Small intestine (tissue), 16 donors: ENCODE measurements at places on chromosomes 1 and 21. TPM values are rescaled to one million over a fixed set of nuclear protein-coding genes. Genes with fewer than 3 reads are reported as not detected.

The LCE2B gene
- not detected for polyA plus RNA-seq

The KCNK1 gene
- 29.5 TPM for polyA plus RNA-seq

The LMX1A gene
- 0.39 TPM for polyA plus RNA-seq

The KLHDC9 gene
- 2.2 TPM for polyA plus RNA-seq

The NPHP4 gene
- 4.0 TPM for polyA plus RNA-seq

The RSPH1 gene
- 11.2 TPM for polyA plus RNA-seq

- no peak overlapping the region for H3K4me3 ChIP-seq
- H3K4me1 ChIP-seq: no peaks in the 10 kb centered on the region
- no peaks in the 10 kb centered on the region for H3K27me3 ChIP-seq
- H3K27ac ChIP-seq: peak overlapping the region; percentile 13
These were observed 83.1 kb downstream of the HHIPL2 start for GRCh38 chr1:222464841-222465210.

DNA sequence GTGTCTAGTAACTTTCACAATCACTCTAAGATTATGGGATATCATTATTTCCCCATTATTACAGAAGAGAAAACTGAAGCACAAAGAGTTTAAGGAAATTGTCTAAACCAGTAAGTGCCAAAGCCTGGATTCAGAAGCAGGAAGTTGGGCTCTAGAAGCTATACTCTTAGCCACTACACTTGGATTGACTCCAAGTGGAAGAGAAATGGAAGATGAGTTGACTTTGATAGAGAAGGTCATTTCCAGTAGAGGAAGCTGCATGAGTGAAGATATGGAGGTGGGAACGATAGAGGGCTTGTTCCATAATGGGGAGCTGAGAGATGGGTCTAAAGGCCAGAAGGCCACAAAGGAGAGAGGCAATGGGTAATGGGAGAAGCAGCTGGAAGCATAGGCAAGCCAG, 11.7 kb upstream of the TDRD10 start:
- no peak overlapping the region for H3K4me3 ChIP-seq
- DNase-seq: no peak
- H3K4me1 ChIP-seq: no peaks in the 10 kb centered on the region

DNA sequence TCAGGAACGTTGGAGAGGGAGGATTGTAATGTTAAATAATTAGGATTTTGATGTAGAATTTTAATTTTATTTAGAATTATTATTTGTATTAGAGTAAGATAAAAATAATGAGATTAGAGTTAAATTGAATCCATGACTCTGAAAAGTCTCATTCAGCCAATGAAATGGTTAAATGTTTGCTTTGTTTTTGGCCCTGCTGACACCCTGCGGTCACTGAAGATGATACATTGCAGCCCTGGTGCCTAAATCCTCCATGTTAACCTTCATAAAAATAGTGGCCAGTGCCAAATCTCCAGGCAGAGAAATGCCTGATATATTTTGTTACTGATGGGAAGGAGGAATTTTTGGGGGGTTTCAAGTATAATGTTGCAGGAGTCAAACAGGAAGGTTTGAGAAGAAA, 27.3 kb upstream of the RLF start:
- H3K36me3 ChIP-seq: no peaks in the 10 kb centered on the region
- no peaks in the 10 kb centered on the region for H3K27me3 ChIP-seq
- no peak for DNase-seq
- H3K4me3 ChIP-seq: no peak overlapping the region
- no peak overlapping the region for H3K27ac ChIP-seq
- H3K4me1 ChIP-seq: peaks cover 7% of the 10 kb centered on the region

DNA sequence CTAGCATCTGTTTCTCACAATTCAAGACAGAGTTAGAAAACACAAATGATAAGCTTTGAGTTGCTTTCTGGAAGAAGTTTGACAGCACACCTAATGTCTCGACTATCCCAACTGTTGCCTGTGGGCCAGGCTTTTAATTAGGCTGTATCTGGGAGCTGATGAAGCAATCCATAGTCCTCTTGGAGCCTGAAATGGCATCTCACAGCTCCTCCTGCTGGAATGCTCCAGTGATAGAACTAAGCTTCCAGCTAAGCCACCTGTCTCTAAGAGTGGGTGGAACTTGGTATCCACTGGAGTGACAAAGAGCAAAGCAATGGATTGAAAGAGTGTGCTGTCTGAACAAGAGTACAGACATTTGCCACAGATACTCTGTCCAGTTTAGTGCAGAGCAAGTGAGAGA, 605.3 kb upstream of the NR5A2 start:
- no peaks in the 10 kb centered on the region for H3K4me1 ChIP-seq
- no peaks in the 10 kb centered on the region for H3K36me3 ChIP-seq
- H3K4me3 ChIP-seq: no peak overlapping the region

DNA sequence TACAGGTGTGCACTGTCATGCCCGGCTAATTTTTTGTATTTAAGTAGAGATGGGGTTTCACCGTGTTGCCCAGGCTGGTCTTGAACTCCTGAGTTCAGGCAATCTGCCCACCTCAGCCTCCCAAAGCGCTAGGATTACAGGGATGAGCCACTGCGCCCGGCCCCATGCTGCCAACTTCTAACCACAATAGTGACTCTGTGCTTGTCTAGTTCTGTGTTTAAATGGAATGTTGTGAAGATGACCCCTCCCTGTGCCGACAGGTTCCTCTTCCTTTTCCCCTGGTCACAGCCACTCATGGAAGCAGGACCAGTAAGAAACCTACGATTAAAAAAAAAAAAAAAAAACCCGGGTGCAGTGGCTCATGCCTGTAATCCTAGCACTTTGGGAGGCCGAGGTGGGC, 4.7 kb downstream of the MAP1LC3C start:
- no peak overlapping the region for H3K4me3 ChIP-seq
- no peaks in the 10 kb centered on the region for H3K27me3 ChIP-seq
- no peaks in the 10 kb centered on the region for H3K36me3 ChIP-seq
- DNase-seq: no peak
- no peak overlapping the region for H3K27ac ChIP-seq

GRCh38 chr21:38496224-38496623, 2.1 kb downstream of the ERG start:
- no peaks in the 10 kb centered on the region for H3K27me3 ChIP-seq
- DNase-seq: no peak
- no peak overlapping the region for H3K4me3 ChIP-seq
- H3K36me3 ChIP-seq: no peaks in the 10 kb centered on the region
- no peak overlapping the region for H3K27ac ChIP-seq

DNA sequence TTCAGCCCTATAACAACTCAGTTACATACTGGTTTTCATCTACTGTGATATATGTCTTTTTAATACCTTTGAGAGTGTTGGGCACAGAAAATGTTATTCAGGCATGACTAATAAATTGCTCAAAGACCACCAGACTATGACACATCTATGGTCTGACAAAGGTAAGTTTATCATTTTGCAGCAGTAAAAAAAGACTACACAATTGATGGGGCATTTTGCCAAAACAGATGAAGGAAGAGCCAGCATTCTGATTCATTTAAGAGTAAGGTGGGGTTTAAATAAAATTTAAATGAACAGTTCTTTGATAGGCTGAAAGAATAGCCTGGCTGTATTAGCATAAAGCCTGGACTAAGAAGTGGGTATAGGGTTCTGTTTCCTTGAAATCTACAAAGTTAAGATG, 8.8 kb upstream of the RNPC3 start:
- no peak overlapping the region for H3K4me3 ChIP-seq
- H3K4me1 ChIP-seq: no peaks in the 10 kb centered on the region
- DNase-seq: no peak
- H3K36me3 ChIP-seq: no peaks in the 10 kb centered on the region

DNA sequence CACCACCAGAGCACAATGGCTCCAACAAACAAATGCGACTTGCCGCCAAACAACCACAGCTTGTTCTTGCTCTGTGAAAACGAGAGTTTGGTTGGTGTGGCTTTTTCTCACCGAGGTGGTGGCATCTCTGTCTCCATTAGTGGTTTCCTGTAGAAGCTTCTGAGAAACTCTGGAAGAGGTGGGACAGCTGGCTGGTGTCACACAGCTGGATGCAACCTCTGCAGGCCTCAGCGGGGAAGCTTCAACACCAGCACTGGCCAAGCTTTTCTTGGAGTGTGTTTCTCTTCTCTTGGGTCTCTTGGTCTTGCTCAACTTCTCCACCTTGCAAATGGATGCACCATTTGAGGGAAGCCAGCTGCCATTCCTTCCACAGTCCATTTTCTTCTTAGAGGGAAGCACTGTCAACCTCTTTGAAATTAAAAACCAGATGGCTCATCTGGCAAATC, 124.8 kb downstream of the KCNN3 start:
- H3K4me3 ChIP-seq: no peak overlapping the region
- no peaks in the 10 kb centered on the region for H3K36me3 ChIP-seq
- no peaks in the 10 kb centered on the region for H3K27me3 ChIP-seq
- H3K4me1 ChIP-seq: peaks cover 10% of the 10 kb centered on the region

DNA sequence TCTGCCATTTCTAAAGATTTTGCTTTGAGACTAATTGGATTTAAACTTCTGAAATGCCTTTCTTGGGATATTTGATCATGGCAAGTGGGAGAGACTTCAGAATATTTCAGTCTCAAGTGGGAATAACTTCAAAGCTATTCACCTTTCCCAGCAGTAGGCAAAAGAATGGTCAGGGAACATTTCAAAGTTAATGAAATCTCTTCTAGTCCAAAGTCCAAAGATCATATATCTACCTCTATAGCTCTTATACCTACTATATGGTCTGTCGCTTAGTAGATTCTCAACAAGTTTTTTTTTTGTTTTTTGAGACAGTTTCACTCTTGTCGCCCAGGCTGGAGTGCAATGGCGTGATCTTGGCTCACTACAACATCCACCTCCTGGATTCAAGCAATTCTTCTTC, 44.5 kb upstream of the PIGC start:
- H3K27me3 ChIP-seq: no peaks in the 10 kb centered on the region
- H3K36me3 ChIP-seq: no peaks in the 10 kb centered on the region
- no peak overlapping the region for H3K27ac ChIP-seq
- no peak overlapping the region for H3K4me3 ChIP-seq
- H3K4me1 ChIP-seq: no peaks in the 10 kb centered on the region

DNA sequence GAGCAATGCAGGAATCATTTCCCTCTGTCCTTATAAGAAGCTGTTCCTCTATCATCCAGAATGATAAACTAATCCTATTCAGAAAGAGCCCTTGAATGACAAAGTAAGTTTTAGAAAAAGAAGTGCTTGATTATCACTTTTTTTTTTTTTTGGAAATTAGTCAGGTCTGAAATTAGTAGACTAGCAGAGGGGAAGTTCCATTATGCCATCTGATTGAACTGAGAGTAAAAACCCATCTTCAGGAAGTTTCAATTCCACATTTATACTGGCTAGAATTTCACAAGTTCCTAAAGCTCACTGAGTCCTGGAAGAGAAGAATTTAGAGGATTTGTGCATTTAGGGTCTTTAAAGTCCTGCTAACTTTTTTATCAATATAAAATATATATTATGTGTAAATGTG, 128.8 kb upstream of the COA6 start:
- DNase-seq: no peak
- no peaks in the 10 kb centered on the region for H3K36me3 ChIP-seq
- H3K27me3 ChIP-seq: no peaks in the 10 kb centered on the region
- no peak overlapping the region for H3K4me3 ChIP-seq
- H3K27ac ChIP-seq: no peak overlapping the region

DNA sequence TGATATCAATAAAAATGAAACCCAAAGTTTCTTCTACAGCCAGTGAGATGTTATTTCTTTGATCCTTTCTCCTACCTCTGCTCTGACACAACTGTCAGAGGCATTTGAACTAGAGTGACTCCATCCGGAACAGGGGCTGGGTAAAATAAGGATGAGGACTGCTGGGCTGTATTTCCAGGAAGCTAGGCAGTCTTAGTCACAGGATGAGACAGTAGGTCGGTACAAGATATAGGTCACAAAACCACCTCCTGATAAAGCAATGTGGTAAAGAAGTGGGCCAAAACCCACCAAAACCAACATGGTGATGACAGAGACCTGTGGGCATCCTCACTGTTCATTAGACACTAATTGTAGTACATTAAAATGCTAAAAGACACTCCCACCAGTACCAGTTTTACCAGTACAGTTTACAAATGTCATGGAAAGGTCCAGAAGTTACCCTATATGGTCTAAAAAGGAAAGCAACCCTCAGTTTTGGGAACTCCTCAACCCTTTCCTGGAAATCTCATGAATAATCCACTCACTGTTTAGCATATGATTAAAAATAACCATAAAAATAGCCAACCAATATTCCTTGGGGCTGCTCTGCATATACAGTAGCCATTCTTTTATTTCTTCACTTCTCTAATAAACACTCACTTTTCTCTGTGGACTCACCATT, 96.7 kb downstream of the GABPA start:
- H3K4me3 ChIP-seq: no peak overlapping the region
- DNase-seq: peak; percentile 1
- H3K27me3 ChIP-seq: no peaks in the 10 kb centered on the region

DNA sequence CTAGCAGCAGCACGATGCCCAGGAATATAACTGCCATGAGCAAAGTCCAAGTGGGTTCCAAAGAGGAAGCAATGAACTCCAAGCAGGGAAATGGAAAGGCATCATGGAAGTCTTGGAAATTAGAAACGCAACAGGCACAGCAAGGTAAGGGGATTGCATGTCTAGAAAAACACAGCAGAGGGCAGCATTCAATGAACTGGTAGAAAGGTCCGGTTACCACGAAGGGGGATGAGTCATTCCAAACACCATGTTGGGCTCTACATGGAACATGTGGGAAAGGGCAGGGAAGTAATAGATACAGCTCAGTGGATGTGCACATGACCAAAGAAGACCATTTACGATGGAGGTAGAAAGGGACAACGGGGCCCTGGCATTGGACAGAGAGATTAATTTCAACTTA, 36.4 kb downstream of the RXRG start:
- DNase-seq: peak; percentile 5
- no peak overlapping the region for H3K4me3 ChIP-seq
- no peaks in the 10 kb centered on the region for H3K36me3 ChIP-seq
- no peak overlapping the region for H3K27ac ChIP-seq

DNA sequence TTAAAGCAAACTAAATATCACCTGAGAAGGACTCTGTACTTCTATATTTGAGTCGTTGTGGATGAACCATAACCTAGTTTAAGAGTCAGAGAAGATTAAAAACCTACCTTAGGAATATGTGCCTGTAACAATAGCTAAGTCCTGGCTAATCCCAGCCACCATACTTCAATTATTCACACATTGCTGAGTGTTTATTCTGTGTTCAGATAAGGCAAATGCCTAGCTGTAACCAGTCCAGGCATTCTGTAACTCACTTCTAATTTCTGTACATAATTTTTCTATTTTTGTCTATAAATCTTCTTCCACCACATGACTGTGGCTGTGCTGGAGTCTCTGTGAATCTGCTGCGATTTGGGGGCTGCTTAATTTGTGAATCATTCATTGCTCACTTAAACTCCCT, 441.9 kb upstream of the ADAMTS5 start:
- H3K4me1 ChIP-seq: no peaks in the 10 kb centered on the region
- DNase-seq: no peak
- no peak overlapping the region for H3K4me3 ChIP-seq
- no peaks in the 10 kb centered on the region for H3K36me3 ChIP-seq
- H3K27ac ChIP-seq: no peak overlapping the region

- no peak for DNase-seq
- no peaks in the 10 kb centered on the region for H3K27me3 ChIP-seq
- H3K4me3 ChIP-seq: no peak overlapping the region
- no peak overlapping the region for H3K27ac ChIP-seq
- H3K36me3 ChIP-seq: no peaks in the 10 kb centered on the region
- H3K4me1 ChIP-seq: no peaks in the 10 kb centered on the region
These were observed 340.1 kb upstream of the PLXNA2 start for GRCh38 chr1:208584167-208584755.

GRCh38 chr1:12604114-12604874, 13.7 kb downstream of the DHRS3 start:
- no peak overlapping the region for H3K4me3 ChIP-seq
- no peaks in the 10 kb centered on the region for H3K27me3 ChIP-seq
